ENCODE measurements at places on chromosomes 2 and 18. TPM values are rescaled to one million over a fixed set of nuclear protein-coding genes. Genes with fewer than 3 reads are reported as not detected.

The REEP1 gene
- 4.0 TPM for total RNA-seq

The B3GNT7 gene
- 8.6 TPM for total RNA-seq

The CDH19 gene
- total RNA-seq = 1.3 TPM

The PDE1A gene
- total RNA-seq = 4.2 TPM

The NHEJ1 gene
- 9.3 TPM for total RNA-seq

DNA sequence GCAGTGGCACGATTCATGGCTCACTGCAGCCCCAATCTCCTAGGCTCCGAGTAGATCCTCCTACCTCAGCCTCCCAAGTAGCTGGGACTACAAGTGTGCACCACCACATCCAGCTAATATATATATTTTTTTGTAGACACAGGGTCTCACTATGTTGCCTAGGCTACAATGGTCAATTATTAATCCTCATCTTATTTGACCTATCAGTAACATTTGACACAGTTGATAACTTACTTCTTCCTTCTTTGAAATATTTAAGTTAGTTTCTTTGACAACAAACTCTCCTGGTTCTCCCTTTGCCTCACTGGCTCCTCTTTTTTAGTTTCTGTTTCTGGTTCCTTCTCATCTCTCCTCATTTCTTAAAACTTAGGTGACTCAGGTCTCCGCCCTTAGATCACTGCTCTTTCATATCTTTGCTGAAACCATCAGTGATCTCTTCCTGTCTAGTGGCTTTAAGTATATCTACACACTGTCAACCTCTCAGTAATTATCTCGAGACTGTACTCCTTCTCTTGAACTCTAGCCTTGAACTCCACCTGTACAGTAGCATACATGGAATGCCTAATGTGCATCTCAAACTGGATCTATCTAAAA is 11.5 kb downstream of the PGAP1 start:
- no peaks in the 10 kb centered on the region for H3K27me3 ChIP-seq
- no peaks in the 10 kb centered on the region for H3K4me1 ChIP-seq
- no peak for DNase-seq
- H3K27ac ChIP-seq = no peak overlapping the region

GRCh38 chr2:100460904-100461530 is 9.3 kb upstream of the NMS start:
- DNase-seq = no peak
- no peaks in the 10 kb centered on the region for H3K4me1 ChIP-seq
- H3K36me3 ChIP-seq = no peaks in the 10 kb centered on the region
- no peak overlapping the region for H3K4me3 ChIP-seq

DNA sequence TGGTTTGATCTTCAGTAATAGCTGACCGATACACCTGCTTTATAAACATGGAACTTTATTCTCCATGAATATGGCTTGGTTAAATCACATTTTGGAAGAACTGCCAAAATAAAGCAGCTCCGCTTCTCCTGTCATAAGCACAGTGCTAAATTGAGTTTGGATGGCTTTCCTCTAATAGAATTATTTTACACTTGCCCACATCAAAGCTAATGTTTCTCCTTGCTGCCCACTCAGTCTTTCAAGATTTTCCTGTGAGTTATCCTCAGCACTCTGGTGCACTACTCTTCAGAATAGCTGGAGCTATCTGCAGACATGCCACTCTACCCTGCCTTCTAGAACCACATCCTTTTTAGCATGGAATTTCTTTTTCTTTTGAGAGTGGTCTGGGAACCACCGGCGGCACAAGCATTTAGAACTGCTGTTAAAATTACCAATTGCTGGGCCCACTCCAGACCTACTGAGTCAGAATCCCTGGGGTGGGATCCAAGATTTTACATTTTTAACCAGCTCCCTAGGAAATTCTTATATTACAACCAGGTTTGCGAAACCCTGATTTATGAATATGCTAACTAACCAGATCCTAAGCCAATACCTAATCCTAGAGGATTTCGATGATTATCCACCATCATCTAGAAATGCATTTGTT is 283.3 kb downstream of the AFF3 start:
- no peak overlapping the region for H3K4me3 ChIP-seq
- H3K4me1 ChIP-seq = no peaks in the 10 kb centered on the region
- no peaks in the 10 kb centered on the region for H3K36me3 ChIP-seq
- no peak for DNase-seq
- H3K27me3 ChIP-seq = no peaks in the 10 kb centered on the region

- DNase-seq = peak; percentile 22
- H3K27ac ChIP-seq = peak overlapping the region; percentile 28
- no peaks in the 10 kb centered on the region for H3K27me3 ChIP-seq
- H3K36me3 ChIP-seq = no peaks in the 10 kb centered on the region
- H3K4me3 ChIP-seq = no peak overlapping the region
- peaks cover 31% of the 10 kb centered on the region for H3K4me1 ChIP-seq
These were observed 1.0 kb downstream of the CXCR4 start for GRCh38 chr2:136116813-136117390.

GRCh38 chr2:99278793-99279291 is 22.2 kb downstream of the LYG1 start:
- H3K27me3 ChIP-seq = no peaks in the 10 kb centered on the region
- no peak overlapping the region for H3K4me3 ChIP-seq
- no peak for DNase-seq

- no peak overlapping the region for H3K27ac ChIP-seq
- peaks cover 10% of the 10 kb centered on the region for H3K27me3 ChIP-seq
- no peaks in the 10 kb centered on the region for H3K4me1 ChIP-seq
- no peak for DNase-seq
These were observed 428.8 kb downstream of the ZNF521 start for GRCh38 chr18:24923138-24923537.

DNA sequence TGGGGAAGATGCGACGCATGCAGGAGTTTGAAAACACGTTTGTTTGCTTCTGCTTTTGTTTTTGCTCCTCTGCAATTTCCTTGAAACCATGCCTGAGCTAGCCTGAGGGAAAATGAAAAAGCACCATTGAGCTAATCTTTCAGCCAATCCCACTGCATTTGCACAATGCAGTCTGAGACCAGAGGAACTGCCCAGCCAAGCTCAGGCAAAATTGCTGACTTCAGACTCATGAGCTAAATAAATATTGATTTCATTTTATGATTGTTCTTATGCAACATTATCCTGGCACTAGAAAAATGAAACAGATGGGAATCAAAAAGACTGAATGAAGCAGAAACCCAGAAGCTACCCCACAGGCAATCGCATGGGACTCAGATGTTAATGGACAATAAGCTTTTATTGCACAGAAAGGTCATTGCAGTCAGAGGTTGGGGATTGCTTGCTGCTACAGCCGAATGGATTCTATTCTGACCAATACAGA is 37.0 kb downstream of the TPRKB start:
- no peaks in the 10 kb centered on the region for H3K27me3 ChIP-seq
- H3K4me1 ChIP-seq = peaks cover 15% of the 10 kb centered on the region
- no peaks in the 10 kb centered on the region for H3K36me3 ChIP-seq
- H3K27ac ChIP-seq = peak overlapping the region; percentile 21

DNA sequence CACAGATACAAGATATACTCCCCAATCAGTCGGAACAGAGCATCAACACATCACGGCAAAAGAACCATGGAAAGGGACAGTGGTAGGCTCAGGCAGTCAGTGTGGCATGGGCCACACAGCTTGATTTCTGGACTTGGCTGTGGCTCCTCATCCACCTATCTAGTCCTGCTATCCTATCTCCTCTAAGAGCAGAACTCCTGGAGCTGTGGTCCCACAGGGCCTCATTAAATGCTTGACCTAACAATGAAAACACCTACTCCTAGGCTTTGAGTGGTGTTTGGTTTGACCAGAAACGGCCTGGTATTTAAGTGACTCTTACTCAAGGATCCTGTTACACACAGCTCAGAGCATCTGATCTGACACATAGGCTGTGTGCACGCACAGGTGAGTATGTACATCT is 33.6 kb upstream of the SMAD2 start:
- no peaks in the 10 kb centered on the region for H3K36me3 ChIP-seq
- H3K27ac ChIP-seq = no peak overlapping the region
- no peak overlapping the region for H3K4me3 ChIP-seq
- H3K27me3 ChIP-seq = no peaks in the 10 kb centered on the region
